ENCODE measurements at places on chromosomes 4 and X.

DNA sequence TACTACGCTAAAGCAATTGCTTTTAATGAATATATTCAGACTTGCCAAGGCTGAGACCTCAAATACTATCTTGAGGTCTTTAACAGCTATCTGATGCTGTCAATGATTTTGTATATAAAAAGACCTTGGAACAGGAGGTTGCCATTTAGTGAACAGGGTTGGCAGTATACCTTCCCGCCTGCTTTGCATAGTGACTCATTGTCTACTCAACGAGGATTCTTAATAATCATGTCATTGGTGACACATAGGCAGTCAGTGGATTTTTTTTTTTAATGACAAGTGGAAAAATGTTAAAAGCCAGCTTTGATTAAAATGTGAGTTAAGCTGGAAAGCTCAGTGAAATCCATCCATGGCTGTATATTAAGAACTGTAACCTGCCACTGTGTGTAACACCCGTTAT is 164.0 kb downstream of the ASMT start:
- no peak for DNase-seq

GRCh38 chr4:121256887-121257466 is 92.9 kb upstream of the TNIP3 start:
- peak; percentile 11 for DNase-seq

DNA sequence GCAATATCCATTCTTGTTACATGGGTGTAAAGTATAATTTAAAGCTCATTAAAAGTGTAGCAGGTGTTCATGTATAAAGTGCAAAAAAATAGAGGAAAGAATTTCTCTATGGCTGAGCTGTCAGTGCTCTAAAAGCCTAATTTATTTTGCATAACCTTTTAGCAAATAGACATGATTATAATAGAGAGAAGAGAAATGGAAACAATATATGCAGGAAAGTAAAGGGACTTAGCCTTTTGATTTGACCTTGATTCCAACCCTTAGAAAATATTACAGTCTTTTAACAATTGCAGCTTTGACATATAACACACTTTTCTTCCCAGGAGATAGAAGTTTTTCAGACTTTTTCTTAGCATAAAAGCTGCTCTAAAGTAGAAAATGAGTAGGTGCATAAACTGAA is 978.3 kb downstream of the PCDH18 start:
- no peak for DNase-seq

DNA sequence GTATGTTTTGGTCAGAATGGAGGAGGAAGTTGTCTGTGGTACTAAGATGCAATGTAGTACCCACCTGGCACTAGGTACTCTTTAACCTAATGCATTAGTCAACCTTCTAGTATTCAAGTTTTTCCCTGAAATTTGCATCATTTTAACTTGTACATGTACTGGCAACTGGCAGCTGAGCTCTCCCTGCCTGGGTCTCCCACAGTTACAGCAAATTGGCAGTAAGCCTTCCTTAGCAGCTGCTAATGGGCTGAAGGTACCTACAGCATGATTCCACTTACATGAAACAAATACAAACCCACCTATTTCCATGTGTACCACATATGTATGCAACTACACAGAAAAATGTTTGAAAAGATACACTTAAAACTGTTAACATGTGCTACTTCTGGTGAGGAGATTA is 8.1 kb upstream of the KLHL2 start:
- DNase-seq, result no peak

DNA sequence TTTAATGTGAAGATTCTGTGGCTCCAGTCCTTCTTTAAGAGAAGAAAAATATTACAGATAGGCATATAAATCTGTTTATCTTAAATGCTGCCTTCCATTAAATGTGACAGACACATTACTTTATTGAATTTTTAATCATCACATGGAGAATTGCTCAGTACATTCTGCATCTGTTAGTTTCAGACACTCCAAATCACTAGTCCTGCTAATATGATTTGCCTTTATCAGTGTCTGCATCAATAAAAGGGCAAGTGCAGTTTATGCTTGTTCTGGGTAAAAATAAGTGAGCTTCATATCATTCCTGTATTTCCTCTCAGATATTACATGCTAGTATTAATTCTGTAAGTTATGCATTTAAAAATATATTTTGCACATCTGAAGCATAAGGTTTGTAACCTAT is 666.4 kb downstream of the TECRL start:
- DNase-seq, result no peak

DNA sequence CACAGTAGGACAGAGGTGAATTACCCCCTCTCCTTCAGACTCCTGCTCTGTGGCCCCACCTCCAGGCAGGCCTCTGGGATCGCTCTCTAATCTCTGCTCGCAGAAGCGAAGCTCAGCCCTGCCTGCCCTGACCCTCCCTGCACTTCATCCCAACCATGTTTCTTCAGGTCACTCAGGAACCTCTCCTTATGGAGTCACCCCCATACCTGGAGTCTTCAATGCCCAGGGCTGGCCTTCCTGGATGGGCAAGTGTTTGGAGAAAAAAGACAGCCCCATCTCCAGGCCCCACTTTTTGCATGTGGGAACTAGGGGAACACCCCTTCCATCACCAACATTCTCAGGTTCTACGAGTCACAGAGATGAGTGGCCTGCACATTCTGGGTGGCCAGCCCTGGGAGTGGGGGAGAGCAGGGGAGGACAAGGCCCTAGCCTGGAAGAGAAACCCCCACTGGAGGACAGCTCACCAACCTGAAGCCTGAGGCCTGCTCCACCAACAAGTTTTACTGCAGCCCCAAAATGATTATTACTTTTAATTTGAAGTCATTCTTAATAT is 90.8 kb downstream of the PPP2R2C start:
- DNase-seq, result no peak

DNA sequence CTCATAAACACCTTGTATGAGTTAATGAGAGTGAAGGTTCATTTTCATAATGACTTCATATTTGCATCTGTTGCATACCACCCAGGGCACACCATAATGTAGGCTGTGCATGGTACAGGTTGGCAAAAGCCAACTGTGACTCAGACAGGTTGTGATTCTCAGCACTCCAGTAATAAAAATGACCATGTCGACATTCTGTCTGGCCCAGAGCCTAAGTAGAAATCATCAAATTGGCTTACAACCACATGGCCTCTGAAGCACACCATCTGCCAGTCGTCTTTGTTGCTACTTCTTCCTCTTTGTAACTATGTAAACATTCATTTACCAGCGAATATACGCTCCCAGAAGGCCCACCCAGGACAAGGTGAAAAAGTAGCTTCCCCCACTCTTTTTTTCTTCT is 459.5 kb downstream of the GASK1B start:
- peak; percentile 5 for DNase-seq

DNA sequence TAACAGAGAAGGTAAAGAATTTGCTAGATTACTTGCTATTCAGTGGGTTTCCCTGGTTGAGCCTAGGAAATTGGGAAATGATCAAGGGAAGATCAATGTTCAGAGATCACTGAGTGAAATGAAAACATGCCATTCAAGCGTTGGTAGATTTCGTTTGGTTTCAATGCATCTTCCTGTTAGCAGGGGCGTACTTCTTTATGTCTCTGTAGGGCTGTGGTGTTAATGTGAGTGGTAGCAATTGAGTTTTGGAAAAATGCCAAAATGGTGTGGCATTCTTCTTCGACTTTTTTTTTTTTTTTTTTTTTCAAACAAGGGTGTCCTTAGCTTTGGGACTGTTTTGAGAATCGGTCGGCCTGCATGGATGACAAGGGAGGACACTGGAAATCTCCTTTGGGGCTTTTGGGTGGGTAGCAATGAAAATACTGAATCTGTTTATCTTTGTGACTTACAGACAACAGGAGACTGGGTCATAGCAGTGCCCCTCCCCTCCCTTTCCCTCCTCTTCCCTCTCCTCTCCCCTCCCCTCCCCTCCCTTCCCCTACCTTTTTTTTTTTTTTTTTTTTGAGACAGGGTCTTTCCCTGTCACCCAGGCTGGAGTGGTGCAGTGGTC is 50.4 kb downstream of the SPRY1 start:
- no peak for DNase-seq

DNA sequence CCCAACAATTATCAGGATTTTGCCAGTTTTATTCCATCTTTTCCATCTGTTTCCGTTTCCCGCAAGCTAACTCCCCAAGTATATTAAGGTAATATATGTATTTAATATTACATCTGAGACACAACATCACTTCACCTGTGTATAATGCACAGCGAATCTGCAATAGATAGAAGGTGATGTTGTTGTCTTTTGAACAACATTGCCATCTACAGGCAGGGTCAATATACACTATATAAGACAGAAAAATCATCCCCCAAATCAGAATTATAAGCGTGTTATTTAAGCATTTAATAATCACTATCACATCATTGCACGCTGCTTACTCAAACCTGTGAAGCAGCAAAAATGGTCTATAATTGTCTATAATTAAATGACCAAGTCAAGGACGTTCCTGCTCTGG is 1115.5 kb downstream of the NLGN4X start:
- DNase-seq, result no peak

GRCh38 chr4:739569-739968 is 33.9 kb downstream of the PCGF3 start:
- no peak for DNase-seq

GRCh38 chr4:80219301-80220025 is 22.2 kb downstream of the PRDM8 start:
- peak; percentile 26 for DNase-seq

DNA sequence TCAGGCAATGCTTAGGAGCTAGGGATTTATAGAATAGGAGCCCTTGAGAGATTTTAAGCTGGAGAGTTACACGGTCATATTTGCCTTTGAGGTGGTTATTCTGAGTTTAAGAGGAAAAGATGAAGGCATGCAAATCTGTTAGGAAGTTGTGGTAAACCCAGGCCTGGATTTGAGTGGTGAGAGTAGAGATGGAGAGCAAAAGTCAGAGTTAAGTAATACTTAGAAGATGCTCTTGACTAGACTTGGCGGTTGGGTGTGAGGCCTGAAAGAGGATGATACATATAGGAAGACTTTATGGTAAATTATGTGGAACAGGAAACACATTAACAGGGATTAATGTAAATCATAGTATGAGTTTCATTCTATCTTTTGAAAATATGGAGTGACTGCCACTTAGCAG is 136.0 kb upstream of the ARX start:
- no peak for DNase-seq

GRCh38 chr4:25837107-25837506 is 25.7 kb downstream of the SEL1L3 start:
- no peak for DNase-seq

DNA sequence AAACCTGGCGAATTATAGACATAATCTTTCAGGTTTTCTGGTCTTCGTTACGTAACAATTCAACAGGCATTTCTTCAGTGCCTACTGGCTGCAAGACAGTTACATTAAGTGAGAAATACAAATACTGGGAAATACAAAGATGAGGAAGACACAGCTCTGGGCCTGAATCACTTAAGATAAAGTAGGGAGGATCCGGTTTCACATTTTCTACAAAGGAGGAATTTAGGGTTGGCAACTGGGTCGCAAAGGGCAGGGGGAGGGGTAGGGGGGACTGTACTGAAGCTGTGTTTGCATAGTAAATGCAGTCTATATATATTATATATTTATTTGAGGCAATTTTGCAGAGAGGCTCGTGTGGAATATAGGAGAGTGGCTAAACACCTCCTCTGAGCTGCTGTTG is 107.4 kb downstream of the MAML3 start:
- DNase-seq, result no peak

- DNase-seq, result no peak
Measured at GRCh38 chrX:34299451-34299967, 167.4 kb upstream of the FAM47A start.

DNA sequence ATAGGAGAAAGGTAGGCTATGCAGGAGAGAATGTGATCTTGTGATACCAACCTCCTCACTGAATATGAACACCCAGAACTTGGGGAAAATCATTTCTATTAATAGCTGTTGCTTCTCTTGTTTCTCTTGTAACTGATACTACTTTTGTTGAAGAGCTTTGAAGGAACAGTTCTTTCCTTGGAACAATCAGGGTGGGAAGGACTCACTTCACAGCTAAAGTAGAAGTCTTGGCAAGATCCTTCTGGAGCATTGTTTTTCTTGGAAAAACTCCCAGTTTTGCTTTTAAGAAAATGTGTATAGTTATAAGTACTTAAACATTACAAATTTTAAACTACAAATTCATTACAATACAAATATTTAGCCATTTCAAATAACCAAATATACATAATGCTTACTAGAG is 19.1 kb upstream of the XK start:
- peak; percentile 4 for DNase-seq

DNA sequence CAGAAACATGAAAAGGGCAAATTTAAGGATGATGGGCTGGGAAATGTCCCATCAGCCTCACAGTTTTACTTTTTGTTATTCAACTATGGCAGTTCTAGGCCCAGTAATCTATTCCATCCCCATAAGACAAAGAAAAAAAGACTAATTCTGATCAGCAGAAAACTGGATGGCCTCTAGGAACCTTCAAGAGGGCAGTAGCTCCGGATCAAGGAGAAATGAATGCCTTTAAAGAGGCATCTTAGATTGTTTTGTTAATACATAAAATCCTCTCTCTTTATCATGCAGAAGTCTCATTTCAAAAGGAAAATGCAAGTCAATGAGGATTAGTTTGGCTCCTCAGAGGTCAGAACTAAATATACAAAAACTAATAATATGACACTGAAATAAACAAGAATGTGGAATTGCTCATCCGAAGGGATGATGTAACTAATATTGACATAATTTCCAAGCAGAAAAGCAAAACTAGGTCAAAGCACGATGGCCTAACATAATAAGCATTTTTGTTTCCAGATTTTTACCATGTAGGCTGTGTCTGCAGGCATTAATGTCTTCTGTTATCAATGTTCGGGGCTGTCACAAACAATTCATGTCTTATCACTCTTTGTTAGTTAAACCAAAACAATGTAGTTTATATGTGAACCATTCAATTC is 8.8 kb downstream of the MID1 start:
- DNase-seq, result peak; percentile 52

DNA sequence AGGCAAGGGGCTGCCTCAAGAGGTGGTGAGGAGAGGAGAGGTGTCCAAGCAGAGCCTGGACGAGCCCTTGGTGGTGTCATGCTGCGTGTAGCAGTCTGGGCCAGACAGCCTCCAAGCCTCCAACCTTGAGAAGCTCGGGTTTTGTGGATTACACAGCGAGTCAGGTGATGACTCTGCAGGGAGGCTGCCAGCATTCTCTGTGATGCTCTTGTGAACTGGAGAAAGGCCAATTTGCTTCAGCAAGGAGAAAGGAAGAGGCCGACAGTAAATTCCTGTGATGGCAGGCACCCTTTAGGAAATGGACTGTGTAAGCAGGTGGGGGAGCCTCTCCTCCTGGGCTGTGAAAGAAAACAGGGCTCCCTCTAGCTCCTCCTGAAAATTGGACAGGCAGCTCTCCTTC is 36.0 kb upstream of the CD99L2 start:
- DNase-seq, result peak; percentile 73

- DNase-seq, result no peak
Measured at GRCh38 chr4:164803702-164804101, 49.8 kb downstream of the SMIM31 start.

- no peak for DNase-seq
Measured at GRCh38 chr4:63757929-63758328, 651.3 kb downstream of the TECRL start.

GRCh38 chrX:9644335-9644734 is 121.3 kb downstream of the GPR143 start:
- DNase-seq, result no peak

DNA sequence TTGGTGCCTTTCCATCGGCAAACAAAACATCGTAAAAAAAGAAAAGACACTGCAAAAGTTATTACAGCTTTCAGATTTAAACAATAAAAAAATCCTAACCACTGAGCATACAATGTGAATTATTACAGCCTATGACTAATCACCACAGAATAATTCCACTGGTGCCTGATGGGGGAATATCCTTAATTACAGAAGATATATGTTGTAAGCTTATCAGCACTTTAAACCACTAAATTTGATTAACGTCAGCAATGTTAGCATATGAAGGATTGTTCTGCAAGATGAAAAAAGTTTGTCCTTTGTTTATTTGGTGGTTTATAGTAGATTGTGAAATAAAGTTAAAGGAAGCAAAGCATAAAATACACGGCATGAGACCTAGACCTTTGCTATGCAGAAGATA is 210.2 kb upstream of the ADAMTS3 start:
- DNase-seq, result peak; percentile 51
